NCI-H69 (cell line): ENCODE measurements at places on chromosomes 7 and 10.

GRCh38 chr7:30225863-30226613 is 58.4 kb upstream of the ZNRF2 start:
- peak; percentile 94 for DNase-seq

DNA sequence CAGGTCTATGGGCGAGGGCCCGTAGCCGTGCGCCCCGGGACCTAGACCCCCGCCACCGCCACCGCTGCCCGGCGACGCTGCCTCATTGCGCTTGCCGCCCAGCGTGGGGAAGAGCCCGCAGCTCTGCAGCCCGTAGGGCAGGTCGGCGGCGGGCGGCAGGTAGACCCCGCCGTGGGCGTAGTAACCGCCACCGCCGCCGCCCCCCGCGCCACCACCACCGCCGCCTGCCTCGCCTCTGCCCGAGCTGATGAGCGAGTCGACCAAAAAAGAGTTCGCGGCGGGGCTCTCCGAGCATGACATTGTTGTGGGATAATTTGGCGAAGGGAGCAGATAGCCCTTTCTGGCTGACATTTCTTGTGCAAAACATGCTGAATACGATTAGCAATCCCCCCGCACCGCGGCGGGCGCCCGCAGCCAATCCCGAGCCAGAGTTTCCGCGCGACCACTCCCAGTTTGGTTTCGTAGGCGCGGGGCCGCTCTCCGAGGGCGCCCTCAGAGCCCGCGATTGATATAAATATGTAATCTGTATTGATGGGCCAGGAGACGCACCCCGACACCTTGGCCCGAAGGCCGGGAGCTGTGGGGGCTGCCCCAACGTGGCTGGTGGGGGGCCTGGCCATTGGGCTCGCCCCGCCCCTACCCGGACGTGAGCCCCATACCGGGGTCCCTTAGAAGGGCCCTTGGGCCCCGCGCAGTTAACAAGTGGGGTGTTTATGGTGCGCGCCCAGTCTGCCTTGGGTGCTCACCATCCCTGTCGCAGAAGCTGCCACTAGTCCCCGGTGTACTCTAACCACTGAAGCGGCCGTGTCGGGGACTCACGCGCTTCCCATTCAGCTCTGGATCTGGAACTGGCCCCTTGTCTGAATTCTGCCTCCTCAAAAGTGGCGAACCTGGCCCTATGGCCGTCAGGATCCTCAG is at the start of gene HOXA10:
Gene HOXA10, minus strand, starts transcription at position 365 of the 918 bp plus-strand sequence. Its CDS starts 14 bp downstream, at position 351.
- peak; percentile 86 for DNase-seq

DNA sequence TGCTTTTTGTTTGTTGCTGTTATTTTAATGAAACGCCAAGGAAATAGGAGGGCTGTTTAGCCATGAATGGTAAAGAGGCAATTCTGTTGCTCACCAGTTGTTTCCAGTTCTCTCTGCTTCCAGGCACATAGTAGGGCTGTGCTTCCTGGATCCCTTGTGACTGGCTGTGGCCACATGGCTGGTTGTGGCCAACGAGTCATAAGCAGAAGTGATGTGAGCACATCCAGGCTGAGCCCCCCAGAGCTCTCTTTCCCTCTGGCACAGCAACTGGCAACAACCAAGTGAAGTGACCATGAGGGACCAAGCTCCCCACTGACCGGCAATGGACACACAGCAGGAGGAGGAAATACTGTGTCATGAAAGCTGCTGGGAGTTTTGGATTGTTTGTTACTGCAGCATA is 10.3 kb downstream of the GRID1 start:
- no peak for DNase-seq

- no peak for DNase-seq
Observed at GRCh38 chr7:21358648-21359047, 69.2 kb upstream of the SP4 start.

- DNase-seq, result no peak
Observed at GRCh38 chr7:3236268-3236667, 64.8 kb upstream of the SDK1 start.

GRCh38 chr7:40839881-40840280 is 705.1 kb downstream of the SUGCT start:
- no peak for DNase-seq

DNA sequence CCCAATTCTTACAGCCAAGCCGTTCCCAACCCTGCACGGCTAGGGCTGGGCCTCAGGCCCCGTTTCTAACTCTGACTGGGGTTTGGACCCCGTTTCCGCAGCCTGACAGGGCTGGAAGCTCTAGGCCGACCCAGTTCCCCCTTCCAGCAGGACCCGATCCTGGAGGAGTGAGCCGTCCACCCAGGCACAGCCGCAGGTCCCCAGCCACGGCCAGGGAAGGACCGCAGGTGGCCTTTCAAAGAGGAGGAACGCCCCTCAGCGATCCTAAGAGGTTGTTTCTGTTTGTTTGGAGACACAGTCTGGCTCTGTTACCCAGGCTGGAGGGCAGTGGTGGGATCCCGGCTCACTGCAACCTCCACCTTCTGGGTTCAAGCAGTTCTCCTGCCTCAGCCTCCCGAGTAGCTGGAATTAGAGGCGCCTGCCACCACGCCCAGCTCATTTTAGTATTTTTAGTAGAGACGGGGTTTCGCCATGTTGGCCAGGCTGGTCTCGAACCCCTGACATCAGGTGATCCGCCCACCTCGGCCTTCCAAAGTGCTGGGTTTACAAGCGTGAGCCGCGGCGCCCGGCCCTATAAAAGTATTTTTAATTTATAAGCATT is 778 bp upstream of the GET4 start:
- peak; percentile 37 for DNase-seq

DNA sequence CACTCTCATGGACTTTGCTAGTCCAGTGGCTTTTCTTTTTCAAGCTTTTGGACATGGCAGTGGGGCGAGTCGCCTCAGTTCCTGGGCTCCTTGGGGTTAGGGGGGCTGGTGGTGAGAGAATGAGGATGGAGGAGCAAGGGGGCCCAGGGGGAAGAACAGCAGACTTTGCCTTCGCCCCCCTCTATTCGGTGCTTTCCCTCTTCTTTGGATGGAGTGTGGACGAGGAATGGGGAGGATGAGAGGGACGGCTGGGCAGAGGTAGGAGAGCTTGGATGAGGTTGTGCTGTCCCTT is 255 bp downstream of the MAGI2 start:
- no peak for DNase-seq

DNA sequence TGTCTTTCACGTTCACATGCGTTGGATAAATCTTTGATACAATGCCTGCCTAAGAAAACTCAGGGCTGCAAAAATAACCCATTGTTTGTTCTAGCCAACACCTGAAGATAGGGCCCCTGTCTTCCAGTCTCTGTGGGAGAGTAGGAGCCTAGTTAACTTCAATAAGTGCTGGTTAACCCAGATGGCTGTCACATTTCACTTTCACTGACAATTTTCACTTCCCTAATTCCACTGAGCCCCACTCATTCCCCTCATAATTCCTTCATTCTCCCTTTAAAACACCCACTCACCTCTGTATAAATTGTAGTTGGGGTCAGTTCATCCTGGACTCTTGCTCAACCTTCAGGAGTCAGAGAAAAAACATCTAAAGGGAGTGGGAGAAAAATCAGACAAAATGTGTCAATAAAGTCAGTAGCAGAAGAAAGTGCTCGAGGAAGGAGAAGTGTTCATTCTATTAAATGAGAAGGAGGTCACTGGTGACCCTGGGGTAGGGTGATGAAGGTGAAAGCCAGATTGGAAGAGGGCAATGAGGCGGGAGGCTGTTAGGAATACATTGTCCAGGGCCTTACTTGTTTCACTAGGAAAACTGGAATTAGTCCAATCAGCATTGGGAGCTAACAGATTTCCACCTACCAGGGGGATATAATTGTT is 51.2 kb upstream of the ABI1 start:
- no peak for DNase-seq

DNA sequence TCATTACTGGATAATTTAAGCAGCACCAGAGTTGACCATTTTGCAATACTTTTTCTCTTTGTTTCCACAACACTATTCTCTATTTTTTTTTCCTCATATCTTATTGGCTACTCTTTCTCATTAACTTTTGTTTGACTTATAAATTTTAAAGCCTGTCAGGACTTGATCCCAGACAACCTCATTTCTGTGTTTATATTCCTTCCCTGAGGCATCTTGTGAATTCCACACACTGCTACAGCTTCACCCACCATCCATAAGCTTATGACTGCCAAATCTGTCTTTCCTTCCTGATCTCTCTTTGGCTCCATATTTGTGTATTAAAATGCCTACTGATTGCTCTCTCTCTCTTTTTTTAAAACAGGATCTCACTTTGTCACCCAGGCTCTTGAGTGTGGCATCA is 124.6 kb upstream of the MBL2 start:
- DNase-seq, result no peak

- DNase-seq, result peak; percentile 76
Observed at GRCh38 chr7:45136106-45137060, 21.2 kb upstream of the RAMP3 start.

- DNase-seq, result no peak
Observed at GRCh38 chr7:135263321-135263970, 29.8 kb downstream of the STRA8 start.

GRCh38 chr7:24354456-24354855 is 70.5 kb downstream of the NPY start:
- DNase-seq, result no peak

- DNase-seq, result no peak
Observed at GRCh38 chr7:1663223-1663622, 6.9 kb upstream of the ELFN1 start.

- DNase-seq, result peak; percentile 25
Observed at GRCh38 chr7:30697719-30698460, 15.6 kb upstream of the CRHR2 start.

DNA sequence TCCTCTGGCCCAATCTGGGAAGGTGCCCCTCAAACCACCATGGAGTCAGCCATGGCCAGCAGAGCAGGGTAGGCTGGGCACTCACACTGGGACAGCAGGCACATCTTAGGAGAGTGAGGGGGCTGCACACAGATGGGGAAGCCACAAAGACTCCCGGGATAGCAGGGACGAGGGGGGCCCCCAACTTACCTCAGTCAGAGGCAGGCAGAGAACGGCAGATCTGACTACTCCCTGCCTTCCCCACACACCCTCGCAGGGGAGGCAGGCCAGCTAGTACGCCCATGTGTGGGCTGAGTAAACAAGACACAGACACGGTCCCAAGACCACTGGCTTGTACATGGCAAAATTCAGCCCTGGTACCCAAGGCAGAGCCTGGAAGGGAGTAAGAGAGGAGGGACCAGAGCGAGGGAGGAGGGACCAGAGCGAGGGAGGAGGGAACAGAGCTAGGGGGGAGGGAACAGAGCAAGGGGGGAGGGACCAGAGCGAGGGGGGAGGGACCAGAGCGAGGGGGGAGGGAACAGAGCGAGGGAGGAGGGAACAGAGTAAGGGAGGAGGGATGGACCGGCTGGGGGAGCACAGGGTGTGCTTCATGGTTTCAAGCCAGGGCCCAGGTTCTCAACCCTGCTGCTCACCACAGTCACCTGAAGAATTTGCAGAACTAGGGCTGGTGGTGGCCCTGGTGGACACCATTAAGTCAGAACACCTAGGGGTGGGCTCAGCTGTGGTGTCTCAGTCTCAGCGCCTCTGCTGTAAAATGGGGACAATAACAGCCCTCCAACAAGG is 73.8 kb downstream of the RGS10 start:
- DNase-seq, result no peak

DNA sequence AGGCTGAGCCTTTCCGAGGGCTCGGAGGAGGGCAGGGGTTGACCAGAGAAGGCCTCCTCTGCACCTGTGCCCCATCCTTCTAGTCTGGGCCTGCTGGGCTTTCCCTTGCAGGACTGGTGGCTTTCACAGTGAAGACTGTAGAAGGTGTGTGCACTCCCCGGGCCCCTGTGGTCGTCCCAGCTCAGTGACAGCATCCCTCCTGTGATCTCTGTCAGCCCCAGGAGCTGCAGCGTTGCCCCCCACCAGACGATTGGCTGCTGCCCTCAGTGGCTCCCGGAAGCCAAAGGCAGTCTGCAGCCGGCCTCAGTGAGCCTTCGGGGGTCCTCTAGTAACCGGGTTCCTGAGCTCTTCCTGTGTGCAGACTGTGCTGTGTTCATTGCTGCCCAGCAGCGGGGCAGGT is 69.4 kb upstream of the EN2 start:
- no peak for DNase-seq

GRCh38 chr10:50333872-50334271 is 82.6 kb upstream of the ASAH2 start:
- no peak for DNase-seq

DNA sequence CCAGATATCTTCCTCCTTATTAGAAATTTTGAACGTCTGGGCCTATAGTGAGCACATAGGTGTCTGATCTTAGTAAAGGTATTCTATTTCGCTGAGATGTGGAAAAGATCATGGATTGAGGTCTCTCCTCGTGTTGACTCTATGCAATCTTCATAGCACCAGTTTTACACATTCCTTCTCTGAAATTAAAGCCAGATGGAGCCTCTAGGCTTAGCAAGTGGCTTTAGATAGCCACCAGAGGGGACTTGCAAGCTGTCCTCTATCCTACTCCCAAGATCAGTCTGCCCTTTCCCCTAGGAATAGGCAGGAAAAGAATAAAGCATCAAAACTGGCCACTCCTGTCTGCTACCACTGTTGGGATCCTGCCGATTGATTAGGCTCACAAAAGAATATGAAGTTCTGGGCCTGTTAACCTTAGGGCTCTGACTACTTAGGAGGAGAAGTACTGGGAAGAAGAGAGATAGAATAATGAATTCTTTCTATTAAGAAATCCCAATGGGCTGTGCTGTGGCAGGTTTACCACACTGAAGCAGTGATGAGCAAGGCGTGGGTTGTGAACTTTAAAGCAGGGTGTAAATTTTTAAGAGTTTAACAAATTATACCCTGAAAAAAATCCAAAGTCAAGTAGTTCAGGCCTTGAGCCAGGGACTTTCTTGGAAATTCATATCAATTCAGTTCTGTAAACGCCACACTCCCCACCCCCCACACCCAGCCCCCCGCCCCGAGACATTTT is 2.2 kb upstream of the STRIP2 start:
- DNase-seq, result no peak

- DNase-seq, result no peak
Observed at GRCh38 chr10:110765513-110766319, 106.0 kb upstream of the PDCD4 start.

DNA sequence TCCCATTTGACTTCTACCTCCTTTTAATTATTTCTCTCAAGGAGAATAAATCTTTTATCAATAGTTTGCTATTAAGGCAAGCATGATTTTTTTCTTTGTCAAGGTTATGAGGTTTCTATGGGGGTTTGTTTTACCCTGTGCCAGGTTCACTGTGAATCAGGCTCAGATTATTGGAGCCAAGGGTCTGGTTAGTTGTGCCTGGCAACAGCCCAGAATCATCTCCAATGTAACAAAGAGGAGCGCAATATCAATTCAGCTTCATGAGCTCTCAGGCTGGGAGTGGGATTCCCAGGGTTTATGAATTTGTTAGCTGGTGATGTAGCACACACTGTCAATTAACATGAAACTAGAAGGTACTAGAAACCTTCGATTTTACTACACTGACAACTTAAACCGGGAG is 73.2 kb downstream of the AASS start:
- DNase-seq, result peak; percentile 28
